ENCODE measurements at places on chromosomes 4 and X.

DNA sequence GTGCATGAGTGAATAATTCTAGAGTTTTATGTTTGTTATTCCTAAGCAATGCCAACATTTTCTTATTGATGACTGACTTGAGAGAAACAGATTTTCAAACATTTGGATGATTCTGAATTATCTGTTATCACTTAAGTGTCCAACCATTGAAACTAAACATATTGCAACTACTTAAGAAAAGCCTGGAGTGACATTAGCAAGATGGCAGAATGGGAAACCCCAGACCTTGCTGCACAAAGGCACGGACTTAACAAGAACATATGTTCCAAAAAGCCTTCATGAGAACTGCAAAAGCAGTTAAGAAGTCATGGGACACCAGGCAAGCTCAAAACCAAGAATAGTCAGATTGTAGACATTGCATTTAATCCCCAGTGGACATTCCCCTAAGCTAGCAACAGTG lies 215.1 kb downstream of the DCHS2 start:
- no peak for DNase-seq

- no peak for DNase-seq
Observed at GRCh38 chrX:16946971-16947562, 609 bp downstream of the REPS2 start.

- no peak for DNase-seq
Observed at GRCh38 chr4:184262901-184263300, 45.2 kb upstream of the ENPP6 start.

GRCh38 chr4:165288226-165288625 lies 39.2 kb upstream of the MSMO1 start:
- no peak for DNase-seq

GRCh38 chrX:12954981-12955380 lies 19.9 kb upstream of the TMSB4X start:
- no peak for DNase-seq

DNA sequence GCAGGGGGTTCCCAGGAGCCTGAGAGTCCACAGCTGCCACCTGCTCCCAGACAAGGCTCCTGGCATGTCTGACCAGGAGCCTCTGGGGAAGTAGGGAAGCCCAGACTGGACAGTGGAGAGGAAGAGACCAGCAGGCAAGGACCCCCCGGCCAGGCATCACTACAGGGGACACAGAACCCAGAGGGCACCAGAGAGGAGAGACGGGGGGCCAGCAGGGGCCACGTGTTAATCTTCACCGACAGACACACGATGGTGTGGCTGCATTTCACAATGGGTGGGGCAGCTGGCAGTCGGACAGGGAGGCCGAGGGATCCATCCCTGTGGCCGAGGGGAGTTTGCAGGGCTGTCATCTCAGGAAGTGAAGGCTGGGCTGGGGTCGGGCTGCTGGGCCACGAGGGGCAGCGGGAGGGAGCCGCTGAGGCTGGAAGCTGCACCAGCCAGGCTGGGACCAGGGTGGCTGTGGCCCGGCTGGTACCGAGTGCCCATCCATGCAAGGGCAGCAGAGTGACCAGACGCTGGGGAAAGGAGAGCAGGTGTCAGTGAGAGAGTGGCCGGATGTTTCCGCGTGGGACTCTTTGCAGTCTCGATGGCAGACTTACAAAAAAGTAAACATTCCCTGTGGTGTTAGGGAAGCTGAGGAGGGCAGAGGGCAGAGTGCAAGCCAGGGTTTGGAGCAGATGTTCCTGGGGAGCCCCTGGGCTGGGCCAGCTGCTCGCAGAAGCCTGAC lies 4.7 kb downstream of the PDE6B start:
- DNase-seq = no peak

DNA sequence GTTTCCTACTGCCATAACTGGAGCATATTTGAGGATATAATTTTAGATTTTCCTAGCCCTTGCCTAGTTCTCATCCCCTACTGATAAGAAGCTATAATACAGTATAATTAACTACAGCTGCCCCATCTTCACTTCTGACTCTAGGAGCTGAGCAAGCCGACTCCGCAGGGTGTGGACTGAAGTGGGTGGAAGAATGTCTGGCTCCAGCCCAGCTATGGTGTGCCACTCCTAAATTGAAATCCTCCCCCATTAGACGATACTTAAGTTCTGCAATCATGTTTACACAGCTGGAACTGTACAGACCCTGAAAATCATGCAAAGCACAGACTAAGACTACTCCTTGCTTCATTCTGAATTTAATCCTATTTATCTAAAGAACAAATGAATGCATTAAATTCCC lies 93.1 kb downstream of the PCDH19 start:
- DNase-seq = no peak

DNA sequence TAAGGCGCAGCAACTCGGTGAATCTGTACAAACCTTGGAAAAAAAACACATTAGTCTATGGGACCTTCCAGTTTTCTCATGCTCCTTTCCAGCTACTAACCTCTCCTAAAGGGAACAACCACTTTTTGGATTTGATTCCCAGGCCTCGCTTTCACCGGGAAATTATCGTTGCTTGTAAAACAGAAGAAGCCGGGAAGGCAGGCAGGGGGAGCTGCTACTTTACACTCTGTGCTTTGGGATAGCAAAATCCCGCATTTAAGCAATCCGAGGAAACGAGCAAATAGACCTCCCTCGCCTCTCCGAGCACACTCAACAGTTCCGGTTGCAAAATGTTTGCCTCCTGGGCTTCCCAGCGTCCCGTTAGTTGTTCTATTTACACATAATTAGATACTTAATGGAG lies 1.2 kb downstream of the CD38 start:
- no peak for DNase-seq

Measured in stimulated activated CD4-positive, alpha-beta T cell treated with anti-CD3 and anti-CD28 coated beads, Interleukin-1b, Interleukin-23, amount 100 ng/mL, for 24 hours (primary cell).